ENCODE measurements at places on chromosomes 7 and 10.

GRCh38 chr7:75817116-75817515, 3.5 kb upstream of the CCL24 start:
- DNase-seq: peak; percentile 88

DNA sequence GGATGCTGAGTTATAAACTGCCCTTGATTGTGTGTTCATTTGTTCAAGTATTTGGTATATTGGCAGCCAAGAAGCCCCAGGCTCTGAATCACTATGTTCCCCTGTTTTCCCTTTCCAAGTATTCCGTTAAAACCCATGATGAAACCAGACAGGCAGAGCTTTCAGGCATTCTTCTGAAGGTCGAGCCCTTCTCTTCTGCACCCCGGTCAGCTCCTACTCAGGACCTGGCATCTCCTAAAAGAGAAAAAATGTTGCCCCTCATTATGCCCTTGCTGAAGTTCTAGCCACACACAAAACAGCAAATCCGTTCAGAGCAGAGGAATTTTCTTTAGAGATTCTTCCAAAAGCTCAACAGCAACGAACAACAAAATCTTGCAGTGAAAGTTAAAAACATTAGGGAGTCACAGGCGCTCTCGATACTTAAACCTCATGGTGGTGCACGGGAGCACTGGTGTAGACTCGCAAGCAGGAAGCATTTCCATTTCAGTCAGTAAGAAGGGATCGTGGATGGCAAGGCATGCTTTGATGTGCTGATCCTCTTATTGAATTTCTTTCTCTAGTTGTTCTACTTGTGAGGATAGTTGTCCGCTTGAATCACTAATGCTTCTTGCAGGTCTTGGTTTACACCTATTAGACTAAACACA, 264.9 kb downstream of the SKIDA1 start:
- DNase-seq: no peak

DNA sequence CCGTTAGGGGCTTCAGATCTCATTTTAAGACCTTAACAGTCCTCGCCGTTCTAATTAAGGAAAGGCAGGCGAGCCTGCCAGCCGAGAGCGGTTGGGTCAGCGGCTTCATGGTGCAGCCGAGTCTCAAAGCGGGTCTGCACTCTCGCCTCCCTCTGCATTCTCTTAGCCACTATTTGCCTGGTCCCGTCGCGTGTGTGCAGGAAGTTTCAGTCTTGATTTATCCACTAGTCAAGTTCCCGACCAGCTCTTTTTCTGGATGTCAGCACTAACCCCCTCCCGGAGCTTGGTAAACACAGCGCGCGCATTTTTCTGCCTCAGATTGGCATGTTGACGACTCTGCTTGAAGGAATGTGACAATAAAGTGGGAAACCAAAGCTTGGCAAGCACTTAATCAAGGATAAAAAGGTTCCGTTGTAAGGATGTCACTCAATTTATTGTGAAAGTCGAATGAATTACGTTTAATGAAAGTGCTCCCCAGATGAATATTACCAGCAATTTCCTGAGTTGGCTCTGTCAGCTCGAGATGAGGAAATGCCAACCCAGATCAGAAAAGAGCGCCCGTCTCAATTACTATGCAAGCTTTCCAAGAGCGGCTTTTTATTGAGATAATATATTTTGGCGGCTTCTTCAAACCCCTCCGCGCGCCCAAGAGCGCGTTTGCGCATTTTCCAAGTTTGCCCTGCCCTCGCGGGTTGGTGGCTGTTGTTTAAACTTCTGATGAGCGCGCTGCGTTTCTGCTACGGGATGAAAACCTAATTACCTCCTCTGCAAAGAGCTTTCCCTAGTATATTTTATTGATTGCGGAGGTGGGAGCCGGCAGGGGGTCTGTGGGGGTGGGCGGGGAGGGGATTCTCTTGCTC, 7.9 kb downstream of the NXPH1 start:
- no peak for DNase-seq

DNA sequence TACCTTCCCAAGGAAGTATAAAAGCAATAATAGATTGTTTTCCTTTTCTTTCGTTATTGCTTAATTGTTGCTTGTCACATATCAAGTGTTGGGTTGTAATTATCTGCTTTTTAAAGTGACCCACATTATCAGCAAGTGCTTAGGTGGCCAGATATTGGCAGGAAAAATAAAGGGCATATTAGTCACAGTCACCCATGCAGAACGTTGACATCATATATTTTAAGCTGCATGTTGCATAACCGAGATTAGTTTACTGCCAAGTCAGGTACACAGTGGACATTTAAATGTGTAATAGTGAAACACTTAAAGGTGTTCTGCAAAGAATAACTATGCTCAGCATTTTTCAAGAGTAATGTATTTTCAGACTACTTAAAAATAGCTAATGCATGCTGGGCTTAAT, 11.4 kb downstream of the NEBL start:
- no peak for DNase-seq

- no peak for DNase-seq
Measured at GRCh38 chr7:44712012-44712411, 36.6 kb upstream of the ZMIZ2 start.

GRCh38 chr7:52592698-52593097, 442.7 kb upstream of the POM121L12 start:
- DNase-seq: no peak

DNA sequence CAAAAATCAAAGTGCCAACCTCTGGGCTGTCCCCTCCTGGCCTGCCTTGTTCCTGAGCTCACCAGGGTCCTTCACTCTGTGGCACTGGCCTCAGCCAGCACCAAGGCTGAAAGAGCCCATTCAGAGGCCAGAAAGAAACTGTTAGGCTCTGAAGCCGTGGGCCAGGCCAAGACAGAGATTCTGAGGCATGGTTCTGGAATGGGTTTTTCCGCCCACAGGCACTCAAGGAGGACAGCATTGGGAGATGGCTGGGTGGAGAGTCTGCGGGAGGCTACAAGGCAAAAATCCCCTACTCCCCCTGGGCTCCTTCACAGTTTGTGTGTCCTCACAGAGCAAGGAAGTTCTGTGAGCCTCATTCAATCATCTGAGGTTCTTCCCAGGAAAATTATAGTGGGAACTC, 31.7 kb downstream of the GRIFIN start:
- no peak for DNase-seq

DNA sequence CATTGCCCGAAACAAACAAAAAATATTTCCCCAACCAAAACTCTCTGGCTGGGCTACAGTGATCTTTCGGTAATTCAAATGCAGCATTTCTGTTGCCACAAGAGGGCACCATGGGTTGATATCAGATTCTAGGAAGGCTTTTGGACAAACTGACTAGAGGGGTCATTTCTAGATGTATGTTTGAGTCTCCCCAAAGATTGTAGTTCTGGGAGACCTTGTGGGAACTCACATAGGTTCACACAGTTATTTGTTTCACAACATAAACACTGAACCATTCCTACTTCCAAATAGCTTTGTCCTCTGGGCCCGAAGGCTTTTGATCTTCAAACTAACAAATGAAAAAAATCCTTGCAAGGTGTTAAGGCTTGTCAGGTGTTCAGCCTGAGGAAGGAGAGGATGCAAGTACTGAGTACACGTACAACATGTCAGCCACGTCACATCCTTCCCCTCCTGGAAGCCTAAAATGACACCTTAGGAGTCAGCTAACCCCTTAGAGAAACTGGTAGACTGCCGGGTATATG, 37.0 kb upstream of the IL15RA start:
- DNase-seq: peak; percentile 59

DNA sequence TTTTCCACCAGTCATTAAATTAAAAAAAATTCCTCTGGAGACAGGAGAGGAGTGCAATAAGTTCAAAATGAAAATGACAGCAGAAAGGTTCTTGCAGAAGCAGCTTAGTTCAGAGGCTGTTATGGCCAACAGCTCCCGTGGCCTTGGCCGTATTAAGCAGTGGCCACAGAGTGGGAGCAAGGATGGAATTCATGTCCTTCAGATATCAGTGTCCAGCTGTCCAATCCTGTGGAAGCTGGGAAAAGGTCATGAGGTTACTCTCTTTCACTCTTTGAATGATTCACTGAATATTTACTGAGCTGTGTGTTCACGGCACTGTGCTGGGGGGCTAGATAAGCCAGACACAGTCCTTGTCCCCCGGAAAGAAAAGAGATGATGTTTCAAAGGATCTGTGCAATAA, 231.8 kb downstream of the BMPER start:
- no peak for DNase-seq
